Brain pericyte (primary cell): ENCODE measurements at places on chromosomes 5 and 9.

- DNase-seq, result no peak
Measured at GRCh38 chr9:99822109-99822805, 572 bp downstream of the NR4A3 start.

GRCh38 chr9:98331536-98332259 lies 76.2 kb upstream of the TBC1D2 start:
- DNase-seq, result no peak

DNA sequence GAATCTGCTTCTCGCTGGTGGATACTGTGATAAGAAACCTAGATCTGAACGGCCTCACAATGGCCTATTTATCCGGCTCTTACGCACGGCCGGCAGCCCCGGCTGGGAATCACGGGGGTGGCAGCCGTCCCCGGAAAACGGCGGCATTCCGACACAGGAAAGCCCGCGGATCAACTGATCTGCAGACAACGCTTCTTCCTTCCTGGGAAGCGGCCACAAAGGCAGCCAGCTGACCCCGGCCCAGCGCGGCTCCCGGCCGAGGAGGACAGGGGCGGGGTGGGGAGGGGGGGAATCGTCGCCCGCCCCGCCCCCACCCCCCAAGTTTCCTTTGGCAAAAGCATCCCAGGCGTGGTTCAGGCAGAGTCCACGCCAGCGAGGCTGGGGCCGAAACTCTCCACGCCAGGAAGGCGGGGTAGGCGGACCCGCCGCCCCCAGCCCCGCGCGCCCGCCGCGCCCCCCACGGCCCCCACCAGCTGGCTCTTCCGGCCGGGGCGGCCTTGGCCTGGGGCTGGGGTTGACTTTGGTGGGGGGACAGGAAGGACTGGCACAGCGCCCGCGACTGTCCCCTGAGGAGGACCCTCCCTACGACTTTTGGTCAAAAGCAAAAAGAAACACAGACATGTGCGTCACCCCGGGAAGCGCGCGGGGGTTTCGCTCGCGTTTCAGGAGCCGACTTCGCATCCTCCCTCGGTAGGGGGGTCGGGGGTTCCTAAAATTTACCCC lies 247.7 kb upstream of the ANKRD55 start:
- DNase-seq, result no peak

DNA sequence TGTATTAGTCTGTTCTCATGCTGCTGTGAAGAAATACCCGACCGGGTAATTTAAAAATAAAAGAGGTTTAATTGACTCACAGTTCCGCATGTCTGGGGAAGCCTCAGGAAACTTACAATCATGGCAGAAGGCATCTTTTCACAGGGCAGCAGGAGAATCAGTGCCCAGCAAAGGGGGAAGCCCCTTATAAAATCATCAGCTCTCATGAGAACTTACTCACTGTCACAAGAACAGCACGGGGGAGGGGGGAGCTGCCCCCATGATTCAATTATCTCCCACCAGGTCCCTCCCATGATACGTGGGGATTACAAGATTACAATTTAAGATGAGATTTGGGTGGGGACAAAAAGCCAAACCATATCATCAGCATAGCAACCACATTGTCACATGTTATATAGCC lies 102.5 kb downstream of the GPBP1 start:
- DNase-seq, result no peak

- DNase-seq, result no peak
Measured at GRCh38 chr9:38431116-38431515, 6.9 kb upstream of the IGFBPL1 start.

- no peak for DNase-seq
Measured at GRCh38 chr5:58871648-58872242, 288.9 kb downstream of the RAB3C start.

DNA sequence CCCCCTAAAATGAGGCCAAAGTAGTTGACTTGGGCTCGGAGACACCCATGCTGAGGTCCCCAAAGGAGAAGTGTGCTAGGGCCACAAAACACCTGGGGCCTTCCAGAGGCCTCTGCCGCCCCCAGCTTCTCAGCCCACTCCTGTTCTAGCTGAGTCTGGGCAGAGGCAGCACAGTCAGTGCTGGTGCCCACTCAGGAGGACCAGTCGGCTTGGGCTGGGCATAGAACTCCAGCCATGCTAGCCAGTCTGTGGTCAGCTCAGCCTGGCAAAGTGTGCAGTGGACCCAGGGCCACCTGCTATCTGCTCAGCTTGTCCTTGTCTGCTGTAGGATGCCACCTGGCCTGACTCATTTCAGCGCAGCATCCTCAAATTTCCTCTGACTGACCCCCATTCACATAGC lies 254.6 kb downstream of the FSTL4 start:
- no peak for DNase-seq

- DNase-seq, result no peak
Measured at GRCh38 chr5:2755076-2755680, 3.7 kb upstream of the IRX2 start.

DNA sequence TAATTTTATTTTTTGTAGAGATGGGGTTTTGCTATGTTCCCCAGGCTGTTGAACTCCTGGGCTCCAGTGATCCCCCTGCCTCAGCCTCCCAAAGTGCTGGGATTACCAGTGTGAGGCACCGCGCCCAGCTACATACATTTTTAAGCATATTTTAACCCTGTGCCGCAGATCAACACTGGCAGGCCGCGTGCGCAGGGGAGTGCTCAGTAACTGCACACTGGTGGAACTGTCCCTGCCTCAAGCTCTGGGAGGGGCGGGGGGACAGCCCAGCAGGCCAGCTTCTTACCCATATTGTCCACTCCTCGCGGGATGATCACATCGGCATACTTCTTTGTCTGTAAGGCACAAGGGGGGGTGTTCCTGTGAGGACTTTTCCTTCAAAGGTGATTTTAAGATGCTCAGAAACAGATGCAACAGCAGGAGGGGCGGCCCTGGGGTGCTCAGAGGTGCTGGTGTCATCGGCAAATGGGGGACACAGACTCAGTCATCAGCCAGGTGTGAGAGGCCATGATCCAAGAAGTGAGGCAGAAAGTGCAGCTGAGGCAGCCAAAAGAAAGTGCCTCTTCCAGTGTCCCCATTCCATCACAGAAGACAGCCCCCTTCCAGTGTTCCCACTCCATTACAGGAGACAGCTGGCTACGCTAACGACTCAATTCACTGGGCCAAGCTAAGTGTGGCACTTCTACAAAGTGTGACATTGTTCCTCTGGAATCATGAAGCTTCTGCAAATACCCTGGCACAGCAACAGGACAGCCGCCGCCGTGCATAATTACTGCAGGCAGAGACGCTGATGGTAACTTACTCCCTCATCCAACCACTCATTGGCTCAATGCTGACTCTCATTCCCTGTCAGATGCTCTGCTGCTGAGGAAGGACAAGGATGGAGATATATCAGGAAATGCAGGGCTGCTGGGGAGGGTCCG lies 5.2 kb downstream of the UCK1 start:
- DNase-seq, result no peak

- DNase-seq, result no peak
Measured at GRCh38 chr5:132380741-132381140, 11.2 kb downstream of the SLC22A5 start.

DNA sequence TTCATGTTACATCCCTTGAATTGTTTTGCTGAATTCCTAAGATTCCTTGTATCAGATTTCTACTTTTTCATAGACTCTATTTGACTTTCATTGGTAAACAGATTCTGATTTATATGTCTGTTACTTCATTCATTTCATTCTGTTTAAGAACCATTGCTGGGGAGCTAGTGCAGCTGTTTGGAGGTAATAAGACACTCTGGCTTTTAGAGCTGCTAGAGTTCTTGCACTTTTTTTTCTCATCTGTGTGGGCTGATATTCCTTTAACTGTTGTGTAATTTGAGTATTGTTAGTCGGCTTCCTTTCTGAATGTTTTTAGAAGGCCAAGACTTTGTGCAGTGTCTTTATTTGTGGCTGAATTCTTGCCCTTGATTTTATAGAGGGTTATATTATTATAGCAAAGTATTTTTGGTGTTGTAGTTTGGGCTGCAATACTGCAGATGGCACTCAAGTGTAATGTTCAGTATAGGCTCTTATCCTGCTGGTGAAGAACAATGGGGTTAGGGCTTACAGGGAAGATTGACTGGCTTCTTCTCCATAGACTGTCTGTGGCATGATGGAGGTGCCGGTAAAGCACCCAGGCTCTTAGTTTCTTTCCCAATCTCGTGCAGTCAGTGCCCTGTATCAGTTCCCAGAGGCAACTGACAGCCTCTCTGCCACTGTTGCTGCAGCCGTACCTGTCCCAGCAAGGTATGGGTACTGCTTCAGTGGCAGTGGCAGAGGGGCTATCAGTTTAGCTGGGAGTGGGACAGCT lies 162.2 kb downstream of the OXCT1 start:
- peak; percentile 37 for DNase-seq

- no peak for DNase-seq
Measured at GRCh38 chr9:130060296-130060695, 6.6 kb downstream of the GPR107 start.

DNA sequence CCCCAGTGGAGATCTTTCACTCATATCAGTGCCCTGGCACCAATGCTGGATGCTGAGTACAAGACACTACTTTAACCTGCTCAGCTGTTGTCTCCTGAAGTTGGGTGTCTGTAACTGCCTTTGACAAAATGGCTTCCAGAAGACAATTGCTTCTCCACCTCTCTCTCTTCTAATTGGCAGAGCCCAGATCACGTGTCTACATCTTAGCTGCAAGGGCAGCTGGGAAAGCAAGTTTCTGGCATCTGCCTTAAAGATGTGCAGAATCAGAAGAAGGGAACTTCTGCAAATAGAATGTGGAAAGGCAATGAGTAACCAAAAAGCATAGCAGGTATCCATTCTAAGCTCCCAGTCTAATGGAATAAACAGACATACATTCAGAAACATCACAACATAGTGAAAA lies 81.1 kb downstream of the PDZD2 start:
- DNase-seq, result no peak

DNA sequence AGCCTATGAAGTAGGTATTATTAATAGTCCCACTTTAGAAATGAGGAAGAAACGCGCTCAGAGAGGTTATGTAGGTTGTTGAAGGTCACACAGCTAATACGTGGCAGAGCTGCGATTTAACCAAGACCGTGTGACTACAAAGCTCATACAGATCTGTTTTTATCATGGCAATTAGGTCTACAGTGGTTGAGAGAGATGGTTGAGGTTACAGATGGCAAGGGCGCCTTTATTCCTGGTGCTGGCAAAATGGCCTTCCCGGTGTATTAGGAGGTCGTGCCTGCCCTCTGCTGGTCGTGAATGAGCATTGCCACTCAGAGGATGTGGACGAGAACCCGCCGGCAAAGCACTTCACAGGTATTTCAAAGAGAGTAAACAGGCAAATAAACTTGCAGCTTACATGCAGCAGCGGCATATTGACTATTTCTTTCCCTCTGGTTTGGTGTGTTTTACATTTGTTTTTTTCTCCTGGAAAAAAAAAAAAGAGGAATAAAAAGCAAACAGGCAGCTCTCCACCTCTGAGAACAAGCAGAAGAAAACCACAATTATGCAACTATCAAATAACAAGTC lies 65.3 kb upstream of the EGFLAM start:
- DNase-seq, result peak; percentile 17
